ENCODE measurements at places on chromosomes 2 and 18.

DNA sequence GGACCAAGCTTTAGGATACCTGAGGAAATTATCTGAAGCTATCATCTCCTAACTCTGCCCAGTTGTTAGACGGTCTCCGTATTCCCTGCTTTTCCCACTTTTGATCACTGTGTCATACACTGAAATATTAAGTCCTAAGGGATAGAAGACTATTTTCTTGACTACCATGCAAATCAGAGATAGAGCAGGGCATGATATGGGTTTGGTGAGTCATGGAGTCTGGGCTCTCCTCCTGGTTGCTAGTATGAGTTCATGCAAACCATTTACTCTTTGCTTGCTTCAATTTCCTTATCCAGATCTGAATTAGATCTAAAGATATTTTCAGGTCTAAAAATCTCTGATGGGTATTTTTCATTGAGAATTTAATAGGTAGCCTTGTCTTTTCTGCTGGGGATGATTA lies 55.0 kb downstream of the EHBP1 start:
- no peak for DNase-seq

- no peak for DNase-seq
Measured at GRCh38 chr2:209383212-209383611, 40.6 kb upstream of the MAP2 start.

- DNase-seq = no peak
Measured at GRCh38 chr18:4040391-4041092, 414.6 kb downstream of the DLGAP1 start.

DNA sequence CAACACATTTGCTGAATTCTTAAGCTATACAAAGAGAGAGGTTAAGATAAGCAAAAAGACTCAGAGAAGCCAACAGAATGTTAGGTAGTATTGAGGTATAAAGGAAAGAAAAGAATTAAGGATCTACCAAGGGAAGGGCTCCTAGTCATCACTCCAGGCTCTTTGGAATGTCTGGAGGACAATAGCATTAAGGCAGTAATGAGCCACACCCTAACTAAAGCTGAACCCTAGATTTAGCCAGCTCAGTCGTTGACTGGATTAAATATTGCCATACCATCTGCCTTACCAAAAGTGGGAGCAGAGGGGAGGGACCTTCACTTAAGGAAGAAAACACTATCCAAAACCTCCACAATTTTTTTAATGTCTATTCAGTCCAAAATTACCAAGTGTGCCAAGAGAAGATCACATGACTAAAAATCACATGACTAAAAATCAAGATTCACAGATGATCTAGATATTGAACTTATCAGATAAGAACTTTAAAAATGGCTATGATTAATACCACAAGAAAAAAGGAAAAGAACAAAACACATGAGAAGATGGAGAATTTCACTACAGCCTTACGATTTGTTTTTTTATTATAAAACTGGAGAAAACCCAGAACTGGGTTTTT lies 59.7 kb downstream of the EXOC6B start:
- no peak for DNase-seq

DNA sequence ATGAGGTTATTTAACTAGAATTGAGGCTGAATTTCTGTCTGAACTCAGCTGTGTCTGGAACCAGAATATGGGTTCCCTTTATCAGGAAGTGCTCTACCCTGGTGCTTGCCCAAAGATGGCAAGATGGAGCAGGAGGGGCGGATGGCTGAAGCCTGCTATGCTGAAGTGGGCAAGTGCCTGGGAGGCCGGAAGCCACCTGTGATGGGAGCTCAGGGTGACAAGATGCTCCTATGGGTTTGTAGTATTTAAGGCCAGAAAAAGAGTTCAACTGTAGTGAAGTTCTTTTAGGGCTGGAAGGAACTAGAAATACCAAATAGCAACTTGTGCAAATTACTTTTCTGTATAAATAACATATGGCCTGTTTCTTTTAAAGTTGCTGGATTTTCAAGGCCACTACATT lies 808.9 kb upstream of the RAB6C start:
- no peak for DNase-seq

DNA sequence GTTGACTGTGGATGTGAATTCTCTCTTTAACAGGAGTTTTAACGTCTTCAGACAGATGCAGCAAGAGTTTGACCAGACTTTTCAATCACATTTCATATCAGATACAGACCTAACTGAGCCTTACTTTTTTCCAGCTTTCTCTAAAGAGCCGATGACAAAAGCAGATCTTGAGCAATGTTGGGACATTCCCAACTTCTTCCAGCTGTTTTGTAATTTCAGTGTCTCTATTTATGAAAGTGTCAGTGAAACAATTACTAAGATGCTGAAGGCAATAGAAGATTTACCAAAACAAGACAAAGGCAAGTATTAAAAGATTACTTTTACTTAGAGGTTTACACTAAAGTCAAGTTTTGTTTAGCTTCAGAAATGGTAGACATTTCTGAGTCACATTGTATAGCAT lies 30.2 kb upstream of the TYMS start:
- DNase-seq = no peak

- no peak for DNase-seq
Measured at GRCh38 chr2:197286805-197287595, 23.6 kb downstream of the ANKRD44 start.

DNA sequence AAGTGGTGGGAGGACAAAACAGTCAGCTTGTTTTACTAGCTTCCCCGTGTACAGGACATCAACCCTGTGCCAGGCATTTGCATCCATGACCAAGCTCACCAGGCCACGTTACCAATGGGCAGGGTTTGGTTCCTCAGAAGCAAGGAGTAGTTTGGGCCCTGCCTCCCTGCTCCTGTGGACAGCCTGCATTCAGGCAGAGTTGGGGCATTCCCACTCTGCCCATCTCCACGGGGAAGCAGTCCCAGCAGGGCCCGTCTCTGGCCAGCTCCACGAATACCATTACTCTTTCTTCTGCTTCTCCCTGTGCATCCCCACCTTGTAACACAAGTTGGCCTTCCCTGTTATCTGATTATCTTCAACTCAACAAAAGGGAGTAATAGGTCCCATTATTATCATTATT lies 54.0 kb upstream of the RIOK3 start:
- no peak for DNase-seq

DNA sequence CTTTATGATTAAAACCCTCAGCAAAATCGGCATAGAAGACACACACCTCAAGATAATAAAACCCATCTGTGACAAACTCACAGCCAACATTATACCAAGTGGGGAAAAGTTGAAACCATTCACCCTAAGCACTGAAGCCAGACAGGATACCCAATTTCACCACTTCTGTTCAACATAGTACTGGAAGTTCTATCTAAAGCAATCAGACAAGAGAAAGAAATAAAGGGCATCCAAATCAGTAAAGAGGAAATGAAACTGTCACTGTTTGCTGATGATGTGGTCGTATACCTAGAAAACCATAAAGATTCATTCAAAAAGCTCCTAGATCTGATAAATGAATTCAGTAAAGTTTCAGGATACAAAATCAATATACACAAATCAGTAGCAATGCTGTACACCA lies 16.4 kb upstream of the RPRD1A start:
- DNase-seq = no peak

- no peak for DNase-seq
Measured at GRCh38 chr2:109507217-109507616, 106.5 kb downstream of the SEPTIN10 start.

GRCh38 chr2:50930726-50931125 lies 101.2 kb downstream of the NRXN1 start:
- no peak for DNase-seq

Measured in stimulated activated CD8-positive, alpha-beta memory T cell treated with anti-CD3 and anti-CD28 coated beads, Interleukin-4, amount 100 ng/mL, for 4 hours (primary cell).